Stimulated activated CD4-positive, alpha-beta T cell treated with anti-CD3 and anti-CD28 coated beads, TNF-alpha, amount 100 ng/mL, for 1 hour (primary cell): ENCODE measurements at places on chromosomes 11 and 22.

DNA sequence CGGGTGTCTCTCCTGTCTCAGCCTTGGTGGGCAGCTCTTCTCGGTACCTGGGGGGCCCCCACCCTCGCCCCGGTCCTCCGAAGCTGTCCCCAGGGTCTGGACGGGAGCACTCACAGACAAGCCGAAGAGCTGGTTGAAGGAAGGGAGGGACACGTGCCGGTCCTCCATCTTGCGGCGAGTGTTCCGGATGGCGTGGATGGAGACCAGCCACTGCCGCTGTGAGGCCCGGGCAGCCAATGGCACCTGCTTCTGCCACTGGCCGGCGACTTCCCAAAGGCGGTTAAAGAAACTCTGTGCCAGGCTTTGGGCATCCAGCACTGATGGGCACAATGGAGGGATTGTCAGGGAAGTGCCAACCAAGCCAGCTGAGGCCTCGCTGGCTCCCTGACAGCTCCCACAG lies 18.7 kb downstream of the PPM1F start:
- no peak for DNase-seq

GRCh38 chr22:36938028-36938425 lies 24.6 kb downstream of the CSF2RB start:
- DNase-seq = no peak

DNA sequence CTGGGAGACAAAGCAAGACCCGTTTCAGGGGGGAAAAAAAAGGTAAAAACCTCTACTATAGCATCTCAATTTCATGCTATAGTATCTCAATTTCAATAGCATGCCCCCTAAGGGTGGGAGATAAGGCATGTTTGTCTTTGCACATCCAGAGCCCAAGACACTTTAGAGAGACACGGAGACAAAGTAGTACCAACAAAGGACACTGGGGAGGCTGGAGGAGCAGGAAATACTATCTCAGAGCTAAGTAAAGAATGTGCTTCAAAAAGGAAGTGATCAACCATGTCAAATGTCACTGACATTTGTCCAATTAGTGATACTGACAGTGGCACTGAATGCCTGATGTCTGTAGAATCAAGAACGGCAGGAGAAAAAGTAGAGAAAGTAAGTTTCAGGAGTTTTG lies 68.6 kb downstream of the RRAS2 start:
- no peak for DNase-seq

- no peak for DNase-seq
Observed at GRCh38 chr11:8768625-8769333, 86.2 kb downstream of the RPL27A start.

DNA sequence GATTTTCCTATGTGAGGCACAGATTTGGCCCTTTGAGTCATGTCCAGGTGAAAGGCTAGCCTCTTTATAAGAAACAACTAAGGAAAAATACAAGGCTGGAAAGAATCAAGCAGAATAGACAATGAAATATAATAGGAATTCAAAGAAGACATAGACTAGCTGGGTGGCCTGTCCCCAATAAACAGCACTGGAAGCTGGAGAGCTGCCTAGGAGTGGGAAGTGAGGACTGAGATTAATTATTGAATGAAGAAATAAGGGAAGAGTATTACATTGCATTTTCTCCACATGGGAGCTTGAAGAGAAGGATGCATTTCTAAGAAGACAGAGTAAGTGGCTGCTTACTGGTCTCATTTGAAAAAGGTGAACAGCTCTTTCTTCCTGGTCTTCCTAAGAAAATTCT lies 100.0 kb downstream of the CCDC34 start:
- no peak for DNase-seq

- DNase-seq = no peak
Observed at GRCh38 chr11:43988040-43988817, 45.8 kb downstream of the C11orf96 start.

GRCh38 chr11:46347637-46348311 lies 511 bp downstream of the DGKZ start:
- DNase-seq = no peak

GRCh38 chr11:73322382-73323306 lies 14.6 kb downstream of the ARHGEF17 start:
- no peak for DNase-seq

GRCh38 chr11:13292970-13293369 lies 15.4 kb downstream of the BMAL1 start:
- DNase-seq = no peak

DNA sequence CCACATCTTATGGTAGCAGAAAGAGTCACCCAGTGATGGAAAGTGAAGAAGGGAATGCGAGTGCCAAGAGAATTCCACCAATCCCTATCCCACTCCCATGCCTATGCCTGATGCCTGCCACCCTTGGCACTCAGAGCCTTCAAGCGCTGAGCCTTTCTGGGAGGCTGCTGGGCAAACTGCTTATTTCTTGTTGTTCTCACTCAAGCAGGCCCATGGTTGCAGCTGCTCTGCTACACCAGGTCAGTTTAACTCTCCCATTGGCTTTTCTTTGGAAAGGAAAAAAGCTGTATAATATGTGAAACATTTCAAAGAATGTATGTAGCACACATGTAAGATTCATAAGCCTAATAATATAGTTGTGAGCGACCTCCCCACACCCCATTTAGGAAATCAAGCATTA lies 41.4 kb downstream of the DGCR2 start:
- no peak for DNase-seq

DNA sequence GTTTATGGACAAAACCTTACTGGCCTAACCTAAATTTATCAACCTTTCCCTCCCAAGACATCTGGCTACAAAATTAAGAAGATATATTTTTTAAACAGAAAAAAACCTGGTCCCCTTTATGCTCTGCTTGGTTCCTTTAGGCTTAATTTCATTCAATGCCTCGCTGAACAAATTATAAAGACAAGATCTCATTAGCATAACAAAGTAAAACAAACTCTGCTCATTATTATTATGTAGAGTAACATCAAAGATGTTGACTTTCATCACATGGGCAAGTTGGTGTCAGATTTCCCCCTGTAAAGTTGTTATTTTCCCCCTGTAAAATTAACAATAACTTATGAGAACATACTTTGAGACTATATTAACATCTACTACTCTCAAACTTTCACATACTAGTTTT lies 11.0 kb downstream of the RRAS2 start:
- no peak for DNase-seq

- DNase-seq = no peak
Observed at GRCh38 chr11:115778928-115779650, 274.9 kb upstream of the CADM1 start.

- no peak for DNase-seq
Observed at GRCh38 chr22:17576470-17576869, 13.2 kb downstream of the SLC25A18 start.

DNA sequence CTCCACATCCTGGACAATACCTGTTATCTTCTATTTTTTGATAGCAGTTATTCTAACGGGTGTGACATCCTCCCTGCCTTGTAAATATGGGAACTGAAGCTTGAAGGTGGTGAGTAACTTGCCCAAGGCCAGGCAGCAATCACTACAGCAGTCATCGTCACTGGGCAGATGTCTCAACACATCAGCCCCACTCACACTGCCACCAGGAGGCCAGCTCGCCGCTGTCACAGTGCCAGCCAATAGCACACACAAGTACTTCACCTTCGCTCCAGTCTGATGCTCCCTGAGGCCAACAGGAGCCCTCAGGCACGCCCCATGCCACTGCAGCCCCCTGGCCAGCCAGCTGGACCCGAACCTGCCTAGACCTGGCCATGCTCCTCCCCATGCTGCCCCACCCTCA lies 4.9 kb upstream of the TTLL1 start:
- no peak for DNase-seq

- no peak for DNase-seq
Observed at GRCh38 chr11:105732611-105733010, 122.7 kb downstream of the GRIA4 start.

- no peak for DNase-seq
Observed at GRCh38 chr11:98561877-98562395, 458.8 kb upstream of the CNTN5 start.

DNA sequence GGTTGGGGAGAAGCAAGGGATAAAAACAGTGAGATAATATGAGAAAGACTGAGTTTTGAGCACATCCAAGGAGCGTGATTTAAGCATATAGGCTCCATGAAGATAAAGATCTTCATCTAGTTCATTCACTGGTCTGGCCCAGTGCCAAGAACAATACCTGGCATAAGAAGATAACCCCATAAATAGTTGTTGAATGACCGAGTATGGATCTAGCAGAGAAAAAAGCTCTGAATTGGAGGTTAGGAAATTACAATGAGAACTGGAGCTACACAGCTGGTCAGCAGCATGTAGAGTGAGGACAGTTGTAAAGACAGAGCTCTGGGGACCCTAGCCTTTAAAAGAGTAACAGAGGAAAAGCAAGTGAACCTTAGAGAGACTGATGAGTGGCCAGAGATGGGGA lies 33.0 kb upstream of the PAK1 start:
- no peak for DNase-seq

- DNase-seq = no peak
Observed at GRCh38 chr22:36086170-36086490, 57.5 kb upstream of the RBFOX2 start.

DNA sequence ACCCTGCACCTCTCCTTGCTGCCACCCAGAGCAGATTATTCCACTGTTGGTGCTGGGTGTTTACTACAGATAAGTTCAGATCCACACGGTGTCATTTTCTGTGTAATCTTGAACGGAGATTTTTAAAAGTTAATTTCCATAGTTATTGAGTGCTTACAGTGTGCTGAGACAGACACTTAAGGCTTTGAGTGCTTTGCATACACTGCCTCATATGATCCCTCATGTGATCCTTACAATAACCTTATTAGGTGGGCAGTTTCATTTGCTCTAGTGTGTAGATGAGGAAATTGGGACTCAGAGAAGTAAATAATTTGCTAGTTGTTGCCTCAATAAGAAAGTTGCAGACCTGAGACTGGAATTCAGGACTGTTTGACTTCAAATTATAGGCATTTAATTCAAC lies 32.3 kb upstream of the ME3 start:
- no peak for DNase-seq

GRCh38 chr22:18083406-18083805 lies 5.6 kb downstream of the PEX26 start:
- no peak for DNase-seq

GRCh38 chr22:45543243-45543642 lies 40.6 kb downstream of the FBLN1 start:
- no peak for DNase-seq

DNA sequence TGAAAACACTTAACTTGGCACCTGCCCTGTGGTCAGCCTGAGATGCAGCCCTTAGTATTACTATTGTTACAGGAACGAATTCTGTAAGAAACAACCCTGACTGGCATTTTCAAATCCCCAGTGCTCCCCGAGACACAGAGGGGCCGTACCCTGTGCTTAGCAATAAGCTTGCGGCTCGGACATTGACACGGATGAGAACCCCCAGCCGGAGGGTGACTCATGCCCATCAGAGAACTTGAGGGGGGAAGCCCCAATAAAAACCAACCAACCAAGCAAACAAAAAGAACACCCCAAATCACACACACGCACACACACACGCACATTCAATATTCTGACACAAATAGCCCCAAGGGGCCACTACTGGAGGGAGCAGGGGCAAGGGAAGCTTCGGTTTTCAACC lies 63.8 kb downstream of the SHISAL1 start:
- DNase-seq = no peak

- peak; percentile 96 for DNase-seq
Observed at GRCh38 chr11:64269540-64270220, 14.8 kb downstream of the BAD start.

GRCh38 chr11:2122222-2122906 lies 16.8 kb downstream of the IGF2 start:
- no peak for DNase-seq

DNA sequence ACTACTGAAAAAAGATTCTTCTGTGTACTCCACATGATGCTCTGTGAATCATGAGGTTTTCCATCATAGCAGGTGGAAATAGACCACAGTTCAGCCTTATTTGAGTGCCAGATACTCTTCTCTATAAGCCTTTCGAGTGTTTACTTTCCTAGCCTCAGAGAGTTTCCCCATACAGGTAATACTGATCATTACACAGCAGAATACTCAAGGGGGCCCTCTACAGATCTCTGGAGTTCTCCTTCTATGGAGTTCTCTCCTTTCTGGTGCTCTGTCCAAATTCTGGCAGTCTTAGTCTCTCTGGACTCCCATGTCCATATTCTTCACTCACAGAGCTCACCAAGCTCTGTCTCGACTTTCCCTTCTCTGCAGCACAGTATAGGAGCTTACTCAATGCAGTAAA lies 175.7 kb upstream of the CARD18 start:
- no peak for DNase-seq

DNA sequence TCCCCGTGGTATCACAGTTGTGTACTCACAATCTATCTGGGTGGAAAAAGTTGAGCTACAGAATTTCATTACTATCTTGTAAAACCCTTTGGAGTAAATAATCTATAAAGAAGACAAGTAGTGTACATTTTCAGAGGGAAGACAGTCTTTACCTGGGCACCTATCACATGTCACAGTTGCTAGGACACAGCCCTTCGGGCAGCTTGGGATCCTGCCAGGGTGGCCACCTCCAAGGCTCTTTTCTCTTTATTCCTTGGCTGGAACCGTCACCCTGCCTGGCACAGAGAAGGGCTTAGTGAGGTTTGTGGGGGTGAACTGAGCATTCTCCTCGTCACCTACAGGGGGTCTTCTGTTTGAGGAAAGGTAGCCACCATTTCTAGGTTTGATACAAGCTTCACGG lies 23.6 kb downstream of the LRRC74B start:
- DNase-seq = no peak

GRCh38 chr22:46070215-46070802 lies 80.0 kb upstream of the PPARA start:
- peak; percentile 22 for DNase-seq

DNA sequence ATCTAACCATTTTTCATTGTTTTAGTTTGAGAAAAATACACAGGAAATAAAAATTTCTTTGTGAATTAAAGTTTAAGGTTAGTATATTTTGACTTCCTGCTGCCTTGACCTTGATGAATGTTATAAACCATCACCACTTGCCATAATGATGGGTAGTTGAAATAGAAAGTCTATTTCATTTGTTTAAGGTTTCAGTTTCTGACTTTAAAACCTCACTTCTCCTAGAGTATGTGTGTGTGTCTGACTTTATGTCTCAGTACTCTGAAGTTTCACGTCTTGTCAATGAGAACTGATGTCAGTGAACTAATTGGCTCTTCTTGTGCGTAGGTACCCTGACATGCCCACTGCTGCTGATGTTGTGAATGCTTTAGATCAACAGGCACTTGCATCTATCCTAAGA lies 188.2 kb downstream of the METTL15 start:
- DNase-seq = no peak

DNA sequence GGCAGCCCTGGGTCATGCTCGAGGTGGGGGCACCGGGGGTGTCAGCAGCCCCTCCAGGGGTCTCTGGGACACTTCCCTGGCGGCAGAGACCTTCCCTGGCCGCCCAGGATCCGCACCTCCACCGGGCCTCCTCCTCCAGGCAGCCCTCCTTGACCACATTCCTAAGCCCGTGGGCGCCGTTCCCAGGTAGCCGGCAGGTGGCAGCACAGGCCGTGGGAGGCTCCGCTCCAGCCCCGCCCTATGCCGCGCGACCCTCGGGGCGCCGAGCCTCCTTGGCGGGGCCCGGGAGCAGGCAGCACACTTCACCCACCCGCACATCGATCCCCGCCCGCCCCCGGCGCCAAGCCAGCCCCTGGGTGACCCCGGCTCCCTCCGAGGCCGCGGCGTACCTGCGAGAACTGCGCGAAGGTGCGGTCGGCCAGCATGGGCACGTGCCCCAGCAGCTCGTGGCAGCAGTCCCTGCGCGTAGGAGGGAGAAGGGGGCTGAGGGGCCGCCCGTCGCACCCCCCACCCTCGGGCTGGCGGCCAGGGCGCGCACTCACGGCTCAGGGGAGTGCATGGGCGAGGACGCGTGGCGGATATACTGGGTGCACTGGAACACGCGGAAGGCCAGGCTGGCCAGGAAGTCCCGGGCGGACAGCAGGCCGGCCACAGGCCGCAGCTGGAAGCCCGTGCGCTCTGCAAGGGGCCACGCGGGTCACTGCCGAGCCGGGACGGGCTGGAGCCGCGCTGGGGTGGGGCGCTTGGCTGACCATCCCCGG lies 5.3 kb upstream of the INS start:
- DNase-seq = no peak
